GM04503 (cell line): ENCODE measurements at places on chromosomes 13 and 19.

DNA sequence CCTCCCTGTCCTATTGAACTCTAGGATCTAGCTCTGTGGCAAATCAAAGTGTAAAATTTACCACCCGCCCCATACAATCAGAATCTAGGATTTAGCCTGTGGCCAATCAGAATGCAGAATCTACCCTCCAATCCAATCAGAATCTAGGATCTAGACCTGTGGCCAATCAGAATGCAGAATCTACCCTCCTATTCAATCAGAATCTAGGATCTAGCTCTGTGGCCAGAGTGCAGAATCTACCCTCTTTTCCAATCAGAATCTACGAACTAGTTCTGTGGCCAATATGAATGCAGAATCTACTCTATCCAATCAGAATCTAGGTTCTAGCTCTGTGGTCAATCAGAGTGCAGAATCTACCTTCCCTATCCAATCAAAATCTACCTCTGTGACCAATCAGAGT lies 25.8 kb downstream of the PRKD2 start:
- DNase-seq, result no peak

DNA sequence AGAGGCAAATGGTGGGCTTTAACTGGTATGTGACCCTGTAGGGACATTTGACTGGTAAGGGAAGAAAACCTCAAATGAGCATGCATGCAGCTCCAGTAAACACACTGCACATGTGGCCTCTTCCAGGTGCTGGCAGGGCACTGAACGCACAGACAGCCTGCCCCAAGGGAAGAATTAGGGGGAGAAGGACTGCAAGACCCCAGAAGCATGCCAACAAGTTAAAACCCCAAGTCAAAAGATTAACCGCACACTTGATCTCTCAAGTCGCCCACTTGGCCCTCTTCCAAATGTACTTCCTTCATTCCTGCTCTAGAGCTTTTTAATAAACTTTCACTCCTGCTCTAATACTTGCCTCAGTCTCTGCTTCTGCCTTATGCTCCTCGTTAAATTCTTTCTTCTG lies 46.9 kb upstream of the SLITRK1 start:
- DNase-seq, result no peak

- no peak for DNase-seq
Observed at GRCh38 chr13:52711286-52711685, 28.3 kb downstream of the CNMD start.

DNA sequence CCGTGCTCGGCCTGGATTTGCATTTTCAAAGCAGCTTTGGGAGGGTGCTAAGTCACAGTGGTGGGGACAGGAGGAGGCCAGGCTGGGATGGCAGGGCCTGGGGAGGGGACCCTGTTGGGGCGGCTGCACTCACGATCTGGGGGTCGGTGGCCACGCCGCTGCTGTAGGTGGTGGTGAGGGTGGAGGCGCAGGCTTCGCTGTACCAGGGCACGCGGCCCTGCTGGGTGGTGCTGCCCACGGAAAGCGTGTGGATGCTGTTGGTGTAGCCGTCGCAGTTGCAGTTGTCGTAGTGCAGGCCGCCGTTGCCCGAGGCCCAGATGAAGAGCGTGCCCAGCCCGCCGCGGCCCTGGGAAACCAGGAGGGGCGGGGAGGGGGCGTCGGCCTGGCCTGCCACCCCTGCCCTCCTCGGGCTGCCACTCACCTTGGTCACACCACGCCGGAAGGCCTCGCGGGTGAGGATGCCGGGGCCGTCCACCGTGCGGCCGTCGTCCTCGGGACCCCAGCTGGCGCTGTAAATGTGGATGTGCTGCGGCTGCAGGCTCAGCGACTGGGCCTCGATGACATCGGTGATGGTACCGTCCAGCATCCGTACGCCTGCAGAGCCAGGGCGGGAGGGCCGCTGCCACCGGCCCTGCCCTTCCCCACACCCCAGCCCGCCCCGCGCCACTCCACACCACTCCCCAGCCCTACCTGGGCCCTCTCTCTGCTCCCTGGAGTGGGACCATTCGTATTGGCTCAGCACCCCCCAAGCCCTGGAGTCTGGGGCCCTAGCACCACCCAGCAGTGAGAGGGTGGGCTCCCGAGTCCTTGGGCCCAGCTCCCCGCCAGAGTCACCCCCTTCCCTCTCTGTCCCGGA lies 3.2 kb downstream of the PCSK4 start:
- DNase-seq, result no peak

GRCh38 chr13:106551350-106551749 lies 15.9 kb upstream of the EFNB2 start:
- no peak for DNase-seq

- no peak for DNase-seq
Observed at GRCh38 chr13:47036294-47037008, 139.6 kb upstream of the HTR2A start.

- DNase-seq, result no peak
Observed at GRCh38 chr13:59538512-59538911, 625.2 kb downstream of the DIAPH3 start.

- DNase-seq, result peak; percentile 14
Observed at GRCh38 chr13:95676105-95676761, 706 bp upstream of the DNAJC3 start.

DNA sequence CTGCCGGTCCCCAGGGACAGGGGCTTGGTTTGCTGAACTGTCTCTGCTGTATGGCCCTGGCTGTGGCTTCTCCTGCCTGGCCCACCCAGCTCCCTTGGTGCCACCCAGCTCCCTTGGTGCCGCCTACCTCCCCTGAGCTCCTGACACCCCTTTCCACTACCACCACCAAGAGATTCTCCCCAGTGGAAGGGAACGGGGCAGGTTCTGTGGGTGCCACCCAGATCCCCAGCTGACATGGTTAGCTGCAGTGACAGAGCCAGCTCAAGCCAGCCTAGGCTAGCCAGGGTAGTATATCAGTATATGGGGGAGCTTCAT lies 28.5 kb upstream of the POP4 start:
- no peak for DNase-seq

DNA sequence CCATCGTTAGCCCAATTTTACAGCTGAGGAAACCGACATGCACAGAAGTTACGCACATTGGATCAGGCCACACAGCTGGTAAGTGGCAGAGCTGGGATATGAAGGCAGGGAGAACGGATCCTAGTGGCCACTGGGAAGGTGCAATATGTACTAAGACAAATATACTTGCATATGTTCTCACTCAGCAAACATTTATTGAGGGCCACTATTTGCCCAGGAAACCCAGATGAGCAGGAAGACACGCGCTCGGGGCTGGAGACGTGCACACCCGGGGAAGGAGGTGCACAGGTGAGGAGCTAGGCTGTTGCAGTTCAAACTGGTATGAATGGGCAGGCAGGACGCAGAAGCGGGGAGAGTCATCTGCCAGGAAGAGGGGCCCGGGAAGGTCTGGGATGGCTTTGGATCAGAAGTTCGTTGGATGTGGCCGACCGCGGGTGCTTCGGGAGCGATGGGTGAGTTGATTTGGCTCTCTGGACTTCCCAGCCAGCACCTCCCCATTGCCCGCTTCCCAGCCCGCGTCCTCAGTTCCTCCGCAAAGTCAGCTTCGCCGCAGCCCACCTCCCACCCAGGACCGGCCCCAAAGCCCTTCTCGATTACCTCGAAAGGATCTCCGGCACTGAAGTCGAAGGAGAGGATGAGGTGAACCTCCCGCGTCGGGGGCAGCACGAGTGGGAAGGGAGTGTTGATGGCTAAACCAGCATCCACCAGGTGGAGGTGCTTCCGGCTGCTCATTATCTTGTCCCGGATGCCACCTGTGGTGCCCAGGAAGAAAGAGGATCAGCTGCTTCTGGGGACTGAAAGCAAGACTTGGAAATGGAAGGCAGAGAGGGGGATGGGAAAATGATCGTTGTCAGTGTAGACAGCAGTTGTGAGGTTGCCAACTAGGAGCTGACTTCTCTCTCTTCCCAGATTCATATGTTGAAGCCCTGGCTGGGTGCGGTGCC lies 17.8 kb upstream of the CABP5 start:
- no peak for DNase-seq

GRCh38 chr13:52383366-52383765 lies 22.6 kb downstream of the THSD1 start:
- DNase-seq, result no peak

- no peak for DNase-seq
Observed at GRCh38 chr19:13906910-13907309, 909 bp downstream of the CC2D1A start.

DNA sequence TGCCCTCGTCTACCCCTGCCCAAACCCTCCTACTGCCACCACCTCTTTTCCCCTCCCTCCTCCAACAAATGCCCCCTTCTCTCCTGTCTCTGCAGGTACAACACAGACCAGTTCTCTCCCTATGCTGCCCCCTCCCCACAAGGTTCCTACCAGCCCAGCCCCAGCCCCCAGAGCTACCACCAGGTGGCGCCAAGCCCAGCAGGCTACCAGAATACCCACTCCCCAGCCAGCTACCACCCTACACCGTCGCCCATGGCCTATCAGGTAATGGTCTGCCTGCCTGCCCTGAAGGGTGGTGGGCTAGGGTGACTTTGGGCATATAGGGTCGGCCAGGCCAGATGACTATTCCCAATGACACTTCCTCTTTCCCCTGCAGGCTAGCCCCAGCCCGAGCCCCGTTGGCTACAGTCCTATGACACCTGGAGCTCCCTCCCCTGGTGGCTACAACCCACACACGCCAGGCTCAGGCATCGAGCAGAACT lies 6.5 kb upstream of the TIMM50 start:
- no peak for DNase-seq

GRCh38 chr13:32330441-32330840 lies 15.1 kb downstream of the BRCA2 start:
- DNase-seq, result no peak

- DNase-seq, result no peak
Observed at GRCh38 chr19:57850553-57851017, 926 bp downstream of the ZNF587 start.

DNA sequence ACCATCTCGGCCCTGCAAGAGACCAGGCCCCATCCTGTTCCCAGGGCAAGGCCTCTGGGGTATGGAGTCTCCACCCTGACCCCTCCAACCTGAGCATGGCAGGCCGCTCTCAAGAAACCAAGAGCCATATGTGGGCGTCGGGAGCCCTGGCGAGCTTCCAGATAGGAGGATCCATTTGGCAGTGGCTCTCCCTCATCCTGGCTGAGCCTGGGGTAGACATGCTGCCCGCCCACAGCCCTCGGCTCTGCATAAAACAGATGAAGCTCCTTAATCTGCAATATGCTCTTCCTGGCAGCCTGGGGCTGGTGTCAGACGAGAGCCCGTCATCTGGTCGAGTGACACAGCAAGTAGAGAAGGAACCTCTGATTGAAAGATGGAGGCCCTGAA lies 6.1 kb downstream of the ATP13A1 start:
- no peak for DNase-seq

- no peak for DNase-seq
Observed at GRCh38 chr19:45306518-45307027, 16.1 kb downstream of the CKM start.

DNA sequence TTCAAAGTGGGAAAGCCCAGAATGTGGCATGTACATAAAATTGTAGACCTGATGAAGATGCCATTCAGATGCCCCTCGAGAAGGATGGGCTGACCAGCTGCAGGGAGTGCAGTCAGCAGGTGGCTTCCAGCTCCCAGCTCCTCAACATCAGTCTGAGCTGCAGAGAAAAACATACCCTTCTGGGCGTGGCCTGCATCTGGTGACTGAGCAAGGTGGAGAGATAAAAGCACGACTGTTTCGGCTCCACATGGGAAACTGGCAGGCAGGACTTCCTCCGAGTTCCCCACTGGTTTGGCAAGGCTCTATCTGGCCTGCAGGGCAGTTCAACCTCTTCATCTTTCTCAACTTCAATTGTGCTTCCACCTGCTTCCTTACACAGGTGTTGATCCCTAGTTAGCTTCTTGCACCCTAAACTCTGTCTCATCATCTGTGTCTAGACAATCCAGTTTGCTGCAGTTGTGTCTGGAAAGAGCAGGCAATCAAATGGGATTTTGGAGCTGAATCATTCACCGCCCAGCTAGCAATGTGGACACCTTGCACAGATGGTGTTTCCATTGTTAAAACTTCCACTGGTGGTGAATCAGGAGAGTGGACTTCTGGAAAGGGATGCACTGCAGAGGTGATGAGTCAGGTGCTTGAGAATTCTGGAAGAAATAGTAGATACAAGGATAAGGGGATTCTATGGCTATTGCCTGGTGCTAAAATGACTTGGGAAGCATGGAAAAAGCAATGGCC lies 56.8 kb downstream of the POLR1D start:
- no peak for DNase-seq
